RWPE2 (cell line): ENCODE measurements at places on chromosomes 5 and 9.

DNA sequence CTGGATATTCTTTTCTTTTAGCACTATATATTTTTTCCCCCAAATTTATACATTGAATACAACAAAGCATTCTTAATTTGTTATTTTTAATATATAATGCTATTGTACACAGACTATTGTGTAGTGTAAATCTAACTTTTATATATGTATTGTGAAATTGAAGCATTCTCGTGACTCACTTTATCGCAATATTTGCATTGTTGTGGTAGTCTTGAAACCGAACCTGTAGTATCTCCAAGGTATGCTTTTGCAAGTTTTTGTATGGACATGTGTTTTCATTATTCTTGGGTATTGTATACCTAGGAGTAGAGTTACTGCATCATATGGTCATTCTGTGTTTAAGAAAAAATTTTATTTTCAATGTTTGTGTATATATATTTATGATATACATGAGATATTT, 49.6 kb downstream of the NSD1 start:
- H3K36me3 ChIP-seq: peaks cover 5% of the 10 kb centered on the region
- H3K4me1 ChIP-seq: peaks cover 12% of the 10 kb centered on the region
- DNase-seq: no peak
- no peak overlapping the region for H3K4me3 ChIP-seq

- no peaks in the 10 kb centered on the region for H3K36me3 ChIP-seq
- no peaks in the 10 kb centered on the region for H3K4me1 ChIP-seq
- H3K27ac ChIP-seq: no peak overlapping the region
- peaks cover 6% of the 10 kb centered on the region for H3K27me3 ChIP-seq
- H3K4me3 ChIP-seq: no peak overlapping the region
- no peak for DNase-seq
Observed at GRCh38 chr5:131944702-131945550, 537 bp downstream of the MEIKIN start.

GRCh38 chr5:148923023-148923422, 96.6 kb downstream of the ADRB2 start:
- H3K27me3 ChIP-seq: no peaks in the 10 kb centered on the region
- DNase-seq: no peak
- H3K4me3 ChIP-seq: no peak overlapping the region
- H3K4me1 ChIP-seq: no peaks in the 10 kb centered on the region
- H3K36me3 ChIP-seq: no peaks in the 10 kb centered on the region

DNA sequence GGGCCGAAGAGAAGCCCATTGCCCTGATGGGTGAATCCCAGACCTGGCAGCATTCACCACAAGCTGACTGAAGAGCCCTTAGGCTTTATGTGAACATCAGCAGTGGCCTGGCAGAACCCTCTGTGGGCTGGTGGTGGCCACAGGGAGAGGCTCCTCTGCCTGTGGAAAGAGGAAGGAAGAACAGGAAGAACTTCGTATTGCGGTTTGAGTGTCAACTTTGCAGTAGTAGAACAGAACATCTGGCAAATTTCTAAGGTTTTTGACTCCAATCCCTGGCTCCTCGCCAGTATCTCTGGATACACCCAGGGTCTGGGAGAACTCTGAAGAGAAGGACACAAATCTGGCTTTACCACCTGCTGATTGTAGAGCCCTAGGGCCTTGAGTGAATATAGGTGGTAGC, 356.4 kb upstream of the GRAMD2B start:
- H3K27ac ChIP-seq: no peak overlapping the region
- H3K27me3 ChIP-seq: no peaks in the 10 kb centered on the region
- DNase-seq: no peak

DNA sequence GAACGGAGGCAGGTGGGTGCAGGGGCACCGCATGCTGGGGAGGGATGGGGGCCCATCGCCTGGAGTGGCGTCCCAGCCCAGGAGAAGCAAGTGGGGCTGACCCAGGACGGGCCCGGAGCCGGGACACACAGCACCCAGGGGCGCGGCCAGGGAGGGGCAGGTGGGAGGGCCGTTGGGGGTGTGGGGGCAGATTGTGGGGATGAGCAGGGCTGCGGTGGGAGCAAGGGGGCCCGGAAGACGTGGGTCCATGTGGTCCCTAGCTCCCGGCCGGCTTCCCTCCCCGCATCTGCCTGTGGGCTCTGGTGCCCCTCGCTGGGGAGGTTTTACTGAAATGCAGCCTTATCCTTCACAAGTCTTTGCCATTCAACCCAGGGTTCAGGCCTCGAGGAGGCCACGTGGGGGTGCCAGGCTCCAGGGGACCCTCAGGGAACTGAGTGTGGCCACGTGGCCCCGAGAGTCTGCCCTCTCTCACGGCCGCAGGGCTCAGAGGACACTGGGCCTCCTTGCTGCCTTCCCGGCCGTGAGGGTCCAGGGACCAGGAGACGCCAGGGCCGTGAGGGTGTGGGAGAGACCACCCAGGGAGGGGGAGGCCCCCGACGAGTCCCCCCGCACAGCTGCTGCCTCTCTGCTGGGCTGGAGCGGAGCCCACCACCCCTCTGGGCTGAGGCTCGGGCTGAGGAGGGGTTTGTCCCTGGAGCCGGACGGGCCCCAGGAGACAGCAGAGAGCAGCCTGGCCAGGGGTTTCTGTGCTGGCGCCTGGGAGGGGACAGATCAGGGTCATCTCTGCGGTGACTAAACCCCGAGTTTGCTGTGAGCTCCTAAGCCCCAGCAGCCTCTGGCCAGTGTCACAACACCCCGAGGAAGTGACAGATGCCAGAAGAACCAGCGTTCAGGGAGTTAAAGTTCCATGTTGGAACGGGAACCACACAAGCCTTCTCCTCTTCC, 35.2 kb downstream of the SLC9A3 start:
- no peak overlapping the region for H3K27ac ChIP-seq
- no peak for DNase-seq
- H3K27me3 ChIP-seq: peaks cover 36% of the 10 kb centered on the region
- H3K4me1 ChIP-seq: no peaks in the 10 kb centered on the region

DNA sequence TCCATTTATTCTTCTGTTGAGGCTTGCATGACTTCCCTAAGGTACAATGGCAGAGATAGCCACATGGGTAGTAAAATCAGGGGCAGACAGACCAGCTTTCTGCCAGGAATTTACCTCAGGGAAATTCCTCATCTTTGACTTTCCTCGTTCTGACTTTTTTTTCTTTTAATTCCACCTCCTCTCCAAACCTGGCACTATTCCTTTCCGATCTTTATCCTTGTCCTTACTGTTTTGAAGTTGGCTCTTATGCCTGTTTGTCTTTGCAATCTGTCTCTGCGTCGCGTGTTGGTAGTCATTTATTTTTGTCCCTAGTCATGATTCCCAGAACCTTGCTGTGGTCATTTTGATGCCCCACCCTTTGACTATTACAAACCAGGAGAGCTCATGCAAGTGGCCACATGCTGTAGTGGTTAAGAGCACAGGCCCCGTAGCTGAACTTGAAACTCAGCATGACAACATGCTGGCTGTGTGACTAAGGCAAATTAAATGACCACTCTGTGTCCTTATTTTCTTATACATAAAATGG, 19.0 kb downstream of the TMC1 start:
- no peak for DNase-seq
- no peaks in the 10 kb centered on the region for H3K27me3 ChIP-seq
- H3K36me3 ChIP-seq: no peaks in the 10 kb centered on the region

DNA sequence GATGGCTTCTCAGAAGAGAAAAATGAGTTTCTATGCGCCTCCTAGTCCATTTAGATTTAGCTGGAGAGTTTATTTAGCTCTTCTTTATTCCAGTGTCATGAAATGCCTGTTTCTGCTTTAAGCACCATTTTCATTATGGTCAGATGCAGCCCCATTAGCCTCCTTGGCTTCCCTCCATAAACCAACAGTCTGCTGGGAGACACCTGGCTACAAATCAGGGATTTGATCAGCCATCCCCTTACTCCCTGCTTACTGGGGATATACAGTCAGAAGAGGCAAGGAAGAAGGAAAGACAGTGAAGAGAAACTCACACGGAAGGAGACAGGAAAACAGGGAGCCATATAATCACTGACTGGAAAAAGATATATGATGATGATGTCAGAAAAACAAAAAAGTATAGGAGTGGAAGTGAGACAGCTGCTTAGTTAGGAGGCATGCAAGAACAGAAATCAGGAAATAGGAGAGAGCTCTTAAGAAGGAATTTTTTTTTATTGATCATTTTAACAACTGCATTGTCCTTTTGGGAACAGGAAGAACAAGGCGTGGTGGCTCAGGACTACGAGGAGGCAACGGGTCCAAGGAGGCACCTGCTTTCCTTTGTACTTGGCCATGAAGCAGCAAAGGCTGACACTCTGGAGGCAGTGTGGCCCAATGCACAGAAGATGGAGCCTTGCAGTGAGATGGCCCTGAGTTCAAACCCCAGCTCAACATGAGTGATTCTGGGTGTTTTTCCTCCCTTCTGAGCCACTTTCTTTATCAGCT, 56.1 kb downstream of the MED27 start:
- no peak for DNase-seq
- H3K27me3 ChIP-seq: no peaks in the 10 kb centered on the region
- peaks cover 46% of the 10 kb centered on the region for H3K4me1 ChIP-seq
- H3K4me3 ChIP-seq: no peak overlapping the region
- H3K36me3 ChIP-seq: no peaks in the 10 kb centered on the region

GRCh38 chr9:3856592-3856991, 330.8 kb upstream of the RFX3 start:
- peaks cover 24% of the 10 kb centered on the region for H3K4me1 ChIP-seq
- no peak overlapping the region for H3K27ac ChIP-seq
- H3K27me3 ChIP-seq: no peaks in the 10 kb centered on the region

GRCh38 chr9:134591082-134591571, 50.5 kb upstream of the COL5A1 start:
- no peak overlapping the region for H3K4me3 ChIP-seq
- no peak overlapping the region for H3K27ac ChIP-seq
- peaks cover 5% of the 10 kb centered on the region for H3K4me1 ChIP-seq
- no peaks in the 10 kb centered on the region for H3K27me3 ChIP-seq
- no peaks in the 10 kb centered on the region for H3K36me3 ChIP-seq

DNA sequence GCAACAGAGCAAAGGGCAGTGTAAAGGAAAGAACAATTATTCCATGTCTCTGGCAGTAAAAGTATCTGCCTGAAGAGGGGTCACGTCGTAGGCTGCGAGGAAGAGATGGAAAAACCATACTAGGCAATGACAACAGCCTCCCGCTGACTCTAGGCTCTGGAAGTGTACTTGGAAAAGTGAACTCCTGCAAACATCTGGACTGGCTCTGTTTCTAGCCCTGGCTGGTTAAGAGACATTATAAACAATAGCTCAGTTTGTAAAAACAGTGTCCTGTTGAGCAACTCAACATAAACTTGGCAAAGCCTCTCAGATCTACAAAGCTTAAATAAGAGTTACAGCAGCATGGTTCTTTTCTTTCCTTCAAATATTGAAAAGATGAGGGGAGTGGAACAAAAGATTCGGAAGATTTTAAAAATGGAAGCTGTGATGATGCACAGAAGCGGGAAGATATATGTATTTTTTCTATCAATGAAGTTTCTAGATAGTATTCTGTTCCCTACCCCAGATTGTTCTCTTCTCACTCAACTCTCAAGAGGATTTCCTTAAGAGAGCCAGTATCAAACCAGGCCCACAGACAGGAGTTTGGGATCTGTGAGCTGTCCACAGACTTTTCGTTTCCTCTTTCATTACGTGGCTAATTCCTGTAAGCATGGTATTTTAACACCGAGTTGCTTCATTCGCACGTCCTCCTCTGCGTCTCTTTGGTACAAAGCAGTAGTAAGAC, 79.4 kb downstream of the SPTLC1 start:
- no peak for DNase-seq
- no peak overlapping the region for H3K4me3 ChIP-seq
- no peaks in the 10 kb centered on the region for H3K27me3 ChIP-seq
- peaks cover 54% of the 10 kb centered on the region for H3K36me3 ChIP-seq
- H3K4me1 ChIP-seq: no peaks in the 10 kb centered on the region

- H3K4me3 ChIP-seq: no peak overlapping the region
- H3K27ac ChIP-seq: no peak overlapping the region
- H3K4me1 ChIP-seq: peaks cover 27% of the 10 kb centered on the region
- H3K27me3 ChIP-seq: no peaks in the 10 kb centered on the region
Observed at GRCh38 chr9:108864446-108864845, 2.4 kb downstream of the ACTL7A start.

DNA sequence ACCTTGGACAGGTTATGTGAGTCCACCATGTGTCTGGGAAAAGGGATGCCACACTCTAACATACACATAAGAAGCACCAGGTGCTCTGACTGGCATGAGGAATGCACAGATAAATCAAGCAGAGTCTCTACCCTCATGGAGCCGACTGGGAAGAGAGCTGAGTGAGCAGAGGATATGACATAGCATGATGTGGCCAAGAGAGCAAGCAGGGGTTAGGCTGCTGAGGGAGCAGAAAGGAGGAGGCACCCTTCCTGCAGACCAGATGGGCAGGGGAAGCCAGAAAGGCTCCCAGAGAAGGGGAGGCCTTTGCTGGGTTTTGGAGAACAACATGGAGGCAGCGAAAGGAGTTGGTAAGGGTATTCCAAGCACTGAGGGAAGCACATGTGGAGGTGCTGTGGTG, 223.1 kb downstream of the GNA14 start:
- no peak for DNase-seq
- no peaks in the 10 kb centered on the region for H3K27me3 ChIP-seq

DNA sequence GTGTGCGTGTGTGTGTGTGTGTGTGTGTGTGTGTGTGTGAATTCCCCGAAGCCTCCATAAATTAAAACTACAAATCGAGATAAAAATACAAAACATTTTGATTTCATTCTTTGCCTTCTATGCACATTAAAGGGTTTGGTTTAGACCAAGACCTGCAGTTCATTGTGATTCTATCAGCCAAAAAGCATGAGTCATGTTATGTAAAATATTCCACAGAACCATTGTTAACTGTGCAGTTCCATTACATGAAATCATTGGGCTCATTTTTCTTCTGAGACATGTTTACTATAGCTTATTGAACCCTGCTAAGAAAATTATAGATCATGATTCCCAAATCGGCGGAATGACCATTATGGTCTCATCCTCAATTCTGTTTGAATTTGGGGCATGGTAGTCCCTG, 11.7 kb downstream of the CAVIN4 start:
- H3K27ac ChIP-seq: no peak overlapping the region
- DNase-seq: no peak
- no peaks in the 10 kb centered on the region for H3K4me1 ChIP-seq
- no peaks in the 10 kb centered on the region for H3K27me3 ChIP-seq
- H3K36me3 ChIP-seq: no peaks in the 10 kb centered on the region
- H3K4me3 ChIP-seq: no peak overlapping the region

DNA sequence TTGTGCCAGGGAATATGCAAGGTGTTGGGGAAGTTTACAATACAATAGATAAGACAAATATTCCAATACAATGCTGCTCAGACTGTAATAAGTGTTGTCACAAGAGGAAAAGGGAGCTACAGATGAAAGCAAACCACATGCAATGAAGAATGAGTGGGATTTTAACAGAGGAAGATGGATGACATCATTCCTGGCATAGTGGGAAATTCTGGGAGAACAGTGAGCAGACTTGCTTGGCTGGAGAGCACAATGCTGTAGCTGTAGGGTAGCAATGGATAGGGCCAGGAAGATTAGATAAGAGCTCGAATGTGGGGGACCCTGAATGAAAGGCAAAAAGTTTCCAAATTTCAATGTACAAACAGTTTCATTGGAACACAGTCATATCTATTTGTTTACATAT, 9.5 kb upstream of the DPYSL3 start:
- H3K27me3 ChIP-seq: peaks cover 7% of the 10 kb centered on the region
- no peaks in the 10 kb centered on the region for H3K36me3 ChIP-seq
- H3K4me3 ChIP-seq: no peak overlapping the region
- no peak overlapping the region for H3K27ac ChIP-seq

GRCh38 chr5:72206160-72206559, 98.9 kb downstream of the MAP1B start:
- no peak overlapping the region for H3K27ac ChIP-seq
- no peak for DNase-seq
- no peak overlapping the region for H3K4me3 ChIP-seq
- peaks cover 22% of the 10 kb centered on the region for H3K4me1 ChIP-seq
- H3K27me3 ChIP-seq: no peaks in the 10 kb centered on the region
- peaks cover 54% of the 10 kb centered on the region for H3K36me3 ChIP-seq
